ENCODE measurements at places on chromosomes 6 and 20. TPM values are rescaled to one million over a fixed set of nuclear protein-coding genes. Genes with fewer than 3 reads are reported as not detected.

Gene SLPI
- total RNA-seq = not detected

Gene TFAP2D
- not detected for total RNA-seq

Gene ELOVL5
- 201 TPM for total RNA-seq

Gene SLC22A2
- total RNA-seq = not detected

Gene ERVFRD-1
- not detected for total RNA-seq

Gene MAVS
- total RNA-seq = 26.1 TPM

- no peak for DNase-seq
Measured at GRCh38 chr6:89585154-89585553, 53.4 kb downstream of the LYRM2 start.

- DNase-seq = no peak
Measured at GRCh38 chr6:73782911-73783310, 86.9 kb downstream of the CD109 start.

- DNase-seq = no peak
Measured at GRCh38 chr6:142444881-142445301, 143.1 kb downstream of the ADGRG6 start.

- no peak for DNase-seq
Measured at GRCh38 chr6:154542747-154543146, 32.3 kb upstream of the CNKSR3 start.

DNA sequence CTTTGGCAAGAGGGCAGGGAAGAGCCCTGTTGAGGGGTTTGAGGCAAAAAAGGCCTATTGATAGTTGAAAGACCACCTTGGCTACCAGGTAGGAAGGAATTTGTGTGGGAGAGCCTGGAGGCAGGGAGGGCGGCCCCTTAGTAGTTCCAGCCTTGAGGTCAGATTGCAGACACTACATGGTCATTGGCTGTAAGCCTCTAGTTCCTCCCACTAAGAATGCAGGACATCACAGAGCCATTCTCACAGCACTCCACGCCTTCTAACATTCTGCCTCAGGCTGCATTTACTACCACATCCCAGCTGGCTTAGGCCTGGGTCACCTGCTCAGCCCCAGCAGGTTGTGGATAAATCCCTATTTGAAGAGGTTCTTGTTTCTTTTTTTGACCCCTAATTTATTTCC, 91.0 kb upstream of the SNX9 start:
- DNase-seq = no peak

DNA sequence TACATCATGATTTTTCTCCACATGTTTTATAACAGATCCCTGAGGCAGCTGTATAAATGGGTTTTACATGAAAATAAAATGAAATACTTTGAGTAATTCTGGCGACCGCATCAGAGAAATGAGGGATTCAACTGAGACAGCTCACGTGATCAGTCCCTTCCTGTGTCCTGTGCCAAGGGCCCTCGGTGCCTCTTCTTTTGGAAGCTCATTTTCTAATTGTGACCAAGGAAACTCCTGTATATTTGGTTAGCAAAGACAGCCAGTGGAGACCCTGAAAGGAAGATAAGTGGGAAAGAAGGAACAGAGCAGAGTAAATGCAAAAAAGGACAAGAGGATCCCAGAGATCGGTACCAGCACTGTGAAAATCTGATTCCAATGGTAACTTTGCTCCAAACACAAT, 129.9 kb downstream of the FYN start:
- DNase-seq = no peak

DNA sequence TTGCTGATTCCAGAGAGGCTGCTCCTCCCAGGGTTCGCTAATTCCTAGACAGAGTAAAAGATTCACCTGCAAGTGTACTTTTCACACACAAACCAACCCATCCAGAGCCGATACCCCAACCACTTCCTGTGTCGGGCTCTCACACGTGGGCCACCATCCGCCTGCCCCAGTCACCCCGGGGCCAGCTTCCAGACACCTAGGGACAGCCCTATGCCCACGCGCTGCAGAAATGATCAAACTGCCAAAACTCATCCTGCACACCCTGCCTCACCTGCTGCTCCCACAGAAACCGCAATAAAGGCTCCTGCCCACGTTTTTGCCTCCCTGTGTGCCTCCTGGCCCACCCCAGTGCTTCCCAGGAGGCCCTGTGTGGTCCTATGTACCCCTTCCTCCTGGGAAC, 59.5 kb downstream of the PSMG4 start:
- no peak for DNase-seq

GRCh38 chr6:32664827-32665362, 1.6 kb downstream of the HLA-DQB1 start:
- peak; percentile 75 for DNase-seq

GRCh38 chr20:48773837-48774418, 53.9 kb downstream of the PREX1 start:
- DNase-seq = no peak

GRCh38 chr6:109194880-109195279, 99.6 kb downstream of the CEP57L1 start:
- no peak for DNase-seq

DNA sequence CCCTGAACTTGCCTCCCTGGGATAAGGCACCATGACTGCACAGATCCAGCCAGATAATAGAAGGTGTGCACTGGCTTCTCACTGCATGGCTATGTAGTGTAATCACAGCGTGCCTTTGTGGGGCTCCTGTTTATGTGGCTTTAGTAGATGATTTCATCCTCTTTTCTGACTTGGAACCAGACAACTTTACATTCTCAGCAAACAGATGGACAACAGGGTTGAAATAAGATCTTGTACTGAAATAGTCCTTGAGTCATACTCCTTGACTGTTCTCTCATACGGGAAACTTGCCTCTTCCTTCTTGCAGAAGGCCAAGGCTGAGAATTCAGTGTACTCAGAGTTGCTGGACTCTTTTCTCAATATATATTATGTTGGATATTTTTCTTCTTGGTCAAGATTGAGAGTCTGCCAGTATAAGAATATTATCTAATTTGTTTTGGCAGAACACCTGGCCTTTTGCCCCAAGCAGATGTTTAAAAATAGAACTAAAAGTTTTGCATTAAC, 25.0 kb upstream of the RNF144B start:
- no peak for DNase-seq

GRCh38 chr6:80537118-80537972, 430.9 kb downstream of the BCKDHB start:
- DNase-seq = no peak

- DNase-seq = no peak
Measured at GRCh38 chr20:32227744-32228688, 20.3 kb downstream of the POFUT1 start.

DNA sequence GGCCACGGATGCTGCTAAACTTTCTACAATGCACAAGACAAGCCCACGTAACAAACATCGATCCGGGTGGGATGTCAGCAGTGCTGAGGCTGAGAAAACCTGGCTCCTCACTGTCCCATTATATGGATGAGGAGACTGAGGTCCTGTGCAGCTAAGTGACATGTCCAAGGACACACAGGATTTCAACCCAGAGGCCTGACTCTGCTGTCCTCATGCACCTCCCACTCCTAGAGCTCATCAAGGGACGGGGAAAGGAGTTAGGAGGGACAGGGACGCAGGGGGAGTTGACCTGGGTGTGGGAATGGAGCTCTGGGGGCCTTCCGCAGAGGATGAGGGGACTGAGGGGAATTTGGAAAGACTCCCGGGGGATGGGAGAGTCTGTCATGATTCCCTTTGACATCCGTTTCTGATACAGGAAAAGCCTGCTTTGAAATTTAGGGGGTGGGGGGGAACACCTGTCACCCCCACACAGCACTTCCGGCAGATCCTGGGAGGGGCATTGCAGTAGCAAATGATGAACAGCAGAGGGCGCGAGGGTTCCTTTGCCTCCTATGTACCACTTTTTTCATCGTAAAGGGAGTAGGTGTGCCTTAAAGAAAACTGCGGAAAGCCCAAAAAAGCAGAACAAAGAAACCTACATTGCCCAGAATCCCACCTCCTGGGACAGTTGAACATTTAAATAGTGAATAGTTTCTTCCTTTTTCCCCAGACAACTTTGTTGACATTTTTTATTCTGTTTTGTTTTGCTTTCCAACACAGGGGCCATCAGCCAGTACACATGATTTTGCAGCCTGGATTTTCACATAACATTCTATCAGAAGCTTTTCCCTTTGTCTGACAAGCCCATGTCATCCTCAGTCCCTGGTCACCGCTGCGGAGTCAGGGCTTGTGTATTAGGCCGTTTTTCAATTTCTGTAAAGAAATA, 48.6 kb downstream of the SLC2A10 start:
- peak; percentile 73 for DNase-seq

GRCh38 chr20:46810448-46811223, 84.0 kb upstream of the EYA2 start:
- DNase-seq = no peak

- DNase-seq = no peak
Measured at GRCh38 chr20:25256226-25256859, 8.5 kb downstream of the PYGB start.

Data from CD4-positive, CD25-positive, alpha-beta regulatory T cell (primary cell).